ENCODE measurements at places on chromosomes 7 and 10.

DNA sequence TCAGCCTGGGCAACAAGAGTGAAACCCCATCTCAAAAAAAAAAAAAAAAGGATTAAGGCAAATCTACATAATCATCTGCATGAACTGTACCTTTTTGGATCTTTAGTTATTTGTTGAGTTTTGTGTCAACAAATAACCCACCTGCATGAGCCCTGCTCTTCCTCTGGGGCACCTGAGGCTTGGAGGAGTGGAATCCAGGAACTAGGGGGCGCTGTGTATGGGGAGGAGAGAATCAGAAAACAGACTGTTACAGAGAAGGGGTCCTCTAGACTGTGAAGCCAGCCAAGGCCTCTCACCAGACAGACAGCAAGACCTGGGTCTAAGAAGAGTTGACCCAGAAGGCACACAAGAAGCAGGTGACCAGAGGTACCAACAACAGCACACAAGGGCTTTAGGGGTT, 682.8 kb upstream of the NRP1 start:
- no peak for DNase-seq

DNA sequence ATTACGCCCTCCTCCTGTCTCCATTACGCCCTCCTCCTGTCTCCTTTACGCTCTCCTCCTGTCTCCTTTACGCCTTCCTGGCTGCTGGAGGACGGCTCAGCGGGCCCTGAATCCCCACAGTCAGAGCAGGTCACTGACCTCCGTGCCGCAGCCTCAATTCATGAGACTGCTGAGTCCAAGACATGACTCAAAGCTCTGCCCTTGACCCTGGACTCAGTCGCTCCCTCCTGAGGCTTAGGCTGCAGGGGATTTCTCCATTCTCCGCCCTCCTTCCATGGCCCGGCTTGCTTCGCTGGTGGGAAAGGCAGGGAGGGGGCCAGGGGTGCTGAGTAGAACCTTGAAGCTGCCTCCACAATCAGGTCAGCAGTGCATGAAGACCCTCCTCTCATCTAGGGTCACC, 21.0 kb upstream of the FOXL3 start:
- DNase-seq = no peak

- no peak for DNase-seq
Measured at GRCh38 chr7:23467806-23468525, 2.3 kb downstream of the IGF2BP3 start.

DNA sequence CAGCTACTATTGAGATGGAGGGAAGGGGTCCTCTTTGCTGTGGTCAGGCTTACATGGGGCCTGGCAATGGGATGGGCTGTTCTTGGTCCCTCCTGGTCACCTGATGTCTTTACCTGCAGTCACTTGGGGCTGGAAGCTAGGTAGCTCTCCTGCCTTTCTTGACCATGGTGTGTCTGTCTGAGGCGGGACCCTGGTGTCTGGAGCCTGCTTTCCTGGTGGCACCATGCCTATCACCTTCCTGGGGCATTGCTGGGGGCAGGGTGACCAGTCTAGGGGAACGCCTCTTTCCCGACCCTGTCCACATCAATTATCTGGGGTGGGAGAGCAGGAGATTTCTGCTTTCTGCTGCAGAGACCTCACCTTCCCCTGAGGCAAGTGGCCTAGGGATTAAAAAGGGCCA, 55.6 kb downstream of the ARHGAP22 start:
- DNase-seq = no peak

DNA sequence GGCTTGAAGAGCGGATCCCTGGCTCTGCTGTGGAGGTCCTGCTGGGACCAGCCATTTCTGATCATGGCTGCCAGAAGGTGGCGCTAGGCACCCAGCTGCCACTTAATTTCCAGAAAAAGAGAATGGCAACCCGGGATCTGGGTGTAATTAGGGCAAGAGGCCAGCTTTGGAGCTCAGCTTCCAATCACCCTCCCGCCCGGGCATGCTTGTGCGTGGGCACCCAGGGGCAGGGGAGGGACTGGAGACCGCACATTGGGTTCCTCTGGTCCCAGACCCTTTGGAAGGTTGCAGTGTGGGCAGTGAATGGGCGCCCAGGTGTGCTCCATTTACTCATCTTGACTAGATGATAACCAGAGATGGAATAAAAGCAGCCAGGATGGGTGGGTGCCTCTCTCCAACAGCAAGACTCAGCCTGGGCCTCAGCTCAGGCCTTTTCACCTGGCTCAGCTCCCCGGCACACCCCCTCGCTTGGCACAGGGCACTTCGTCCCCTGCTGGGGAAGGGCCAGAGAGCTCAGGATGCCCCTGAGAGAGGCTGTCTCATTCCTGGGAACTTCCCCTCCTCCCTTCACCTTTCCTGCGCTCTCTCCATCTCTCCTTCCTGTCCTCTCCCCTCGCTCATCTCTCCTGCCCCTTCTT, 14.7 kb downstream of the FAM241B start:
- DNase-seq = no peak

GRCh38 chr10:131568866-131569265, 257.3 kb upstream of the TCERG1L start:
- DNase-seq = no peak

DNA sequence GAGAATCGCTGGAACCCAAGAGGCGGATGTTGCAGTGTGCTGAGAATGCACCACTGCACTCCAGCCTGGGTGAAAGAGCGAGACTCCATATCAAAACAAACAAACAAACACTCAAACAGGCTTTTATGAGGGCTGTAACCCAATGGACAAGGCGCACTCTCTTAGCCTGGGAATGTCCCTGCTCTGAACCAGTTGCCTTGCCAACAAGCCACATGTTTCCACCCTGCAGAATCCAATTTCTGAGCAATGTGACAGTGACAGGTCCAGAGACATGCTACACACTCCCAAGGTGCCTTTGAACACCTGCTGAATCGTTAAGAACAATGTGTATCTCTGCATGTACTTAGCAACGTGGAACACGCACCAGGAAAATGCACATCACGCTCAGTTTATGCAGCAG, 186.8 kb upstream of the AUTS2 start:
- no peak for DNase-seq

- no peak for DNase-seq
Measured at GRCh38 chr7:114273218-114273617, 141.4 kb upstream of the FOXP2 start.

DNA sequence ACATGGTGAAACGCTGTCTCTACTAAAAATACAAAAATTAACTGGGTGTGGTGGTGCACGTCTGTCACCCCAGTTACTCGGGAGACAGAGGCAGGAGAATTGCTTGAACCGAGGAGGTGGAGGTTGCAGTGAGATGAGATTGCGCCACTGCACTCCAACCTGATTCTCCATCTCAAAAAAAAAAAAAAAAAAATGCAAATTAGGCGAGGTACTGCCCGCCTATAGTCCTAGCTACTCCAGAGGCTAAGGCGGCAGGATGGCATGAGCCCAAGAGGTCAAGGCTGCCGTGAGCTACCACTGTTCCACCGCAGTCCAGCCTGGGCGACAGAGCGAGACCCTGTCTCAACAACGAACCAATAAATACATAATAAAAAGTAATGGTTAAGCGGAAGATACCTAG, 1.1 kb upstream of the EIF4H start:
- DNase-seq = no peak

DNA sequence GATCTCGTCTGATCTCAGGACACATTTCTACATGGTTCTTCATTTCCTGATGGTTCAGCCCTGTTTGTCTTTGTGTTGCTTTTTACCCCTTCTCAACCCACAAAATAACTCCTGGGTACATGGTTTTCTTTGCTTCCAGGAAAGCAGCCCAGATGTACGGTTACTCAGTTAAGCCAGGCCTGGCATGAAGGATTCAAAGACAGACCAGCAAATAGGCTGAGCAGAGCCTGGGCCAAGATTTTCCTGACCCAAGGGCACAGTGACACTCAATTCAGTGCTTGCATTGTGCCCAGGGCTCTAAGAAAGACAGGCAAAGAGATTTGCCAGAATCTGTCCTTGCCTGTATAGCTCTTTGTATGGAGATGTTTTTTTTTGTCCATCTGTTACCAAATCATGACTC, 340.8 kb upstream of the KIAA1217 start:
- no peak for DNase-seq

DNA sequence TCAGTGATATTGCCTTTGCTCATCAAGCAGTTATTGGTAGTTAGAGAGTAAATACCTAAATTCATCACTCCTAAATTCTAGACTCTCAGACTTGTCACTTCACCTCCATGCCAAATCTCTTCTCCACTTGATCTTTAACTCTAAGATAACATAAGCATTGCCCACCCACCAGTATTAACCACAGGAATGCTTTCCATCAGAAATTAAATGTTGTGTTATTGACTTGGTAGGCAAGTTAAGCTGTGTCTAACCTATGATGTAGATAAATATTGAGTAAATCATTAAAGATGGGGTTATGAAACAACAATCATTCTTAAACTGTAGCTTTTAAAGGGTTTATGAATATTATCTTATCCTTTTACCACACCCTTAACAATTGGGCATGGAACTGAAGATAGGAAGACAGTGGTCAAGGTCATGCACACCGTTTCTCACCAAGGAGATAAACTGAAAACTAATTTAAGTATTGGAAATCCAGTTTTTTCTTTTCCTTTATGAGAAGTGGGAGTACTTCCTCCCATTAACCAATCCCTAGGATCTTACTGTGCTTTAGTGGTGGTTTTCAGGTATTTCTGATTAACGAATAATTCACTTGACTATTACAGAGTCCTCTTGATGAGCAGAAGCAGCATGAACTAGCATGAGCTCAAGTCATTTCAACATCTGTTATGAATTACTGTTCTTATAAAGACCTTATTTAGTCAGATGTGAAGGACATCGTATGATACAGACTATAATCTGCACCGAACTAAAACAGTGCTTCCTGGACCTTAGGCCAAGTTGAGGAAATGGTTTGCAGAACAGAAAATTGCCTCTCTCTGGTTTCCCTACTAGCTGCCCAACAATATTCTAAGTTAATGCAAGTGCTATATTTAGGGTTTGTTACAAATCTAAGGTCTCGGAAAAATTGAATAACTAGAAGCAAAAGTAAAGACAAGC, 142.0 kb downstream of the LCOR start:
- no peak for DNase-seq

GRCh38 chr10:89916468-89917215, 215.3 kb downstream of the KIF20B start:
- no peak for DNase-seq

GRCh38 chr10:101781984-101782810, 1.0 kb downstream of the NPM3 start:
- no peak for DNase-seq

GRCh38 chr7:93601363-93601762, 26.8 kb upstream of the CALCR start:
- no peak for DNase-seq

DNA sequence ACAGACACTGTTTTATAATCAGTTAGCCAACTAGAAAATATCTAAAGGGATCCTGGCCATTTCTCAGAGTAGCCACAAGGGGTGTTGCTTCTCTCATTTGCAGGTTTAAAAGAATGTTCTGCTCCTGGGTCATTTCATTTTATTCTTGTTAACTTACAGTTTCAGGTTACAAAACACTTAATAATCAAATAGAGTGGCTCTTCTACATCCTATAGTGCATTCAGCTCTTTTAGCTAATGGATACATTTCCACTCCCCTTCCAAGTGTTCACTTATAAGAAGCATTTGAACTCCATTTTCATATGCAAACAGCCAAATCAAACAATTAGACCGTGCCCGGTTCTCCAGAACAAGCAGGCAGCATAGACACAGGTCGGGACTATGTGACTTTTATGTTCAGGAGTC, 117.5 kb downstream of the TRIL start:
- no peak for DNase-seq

GRCh38 chr7:92528958-92529264, 316 bp downstream of the RBM48 start:
- DNase-seq = no peak

DNA sequence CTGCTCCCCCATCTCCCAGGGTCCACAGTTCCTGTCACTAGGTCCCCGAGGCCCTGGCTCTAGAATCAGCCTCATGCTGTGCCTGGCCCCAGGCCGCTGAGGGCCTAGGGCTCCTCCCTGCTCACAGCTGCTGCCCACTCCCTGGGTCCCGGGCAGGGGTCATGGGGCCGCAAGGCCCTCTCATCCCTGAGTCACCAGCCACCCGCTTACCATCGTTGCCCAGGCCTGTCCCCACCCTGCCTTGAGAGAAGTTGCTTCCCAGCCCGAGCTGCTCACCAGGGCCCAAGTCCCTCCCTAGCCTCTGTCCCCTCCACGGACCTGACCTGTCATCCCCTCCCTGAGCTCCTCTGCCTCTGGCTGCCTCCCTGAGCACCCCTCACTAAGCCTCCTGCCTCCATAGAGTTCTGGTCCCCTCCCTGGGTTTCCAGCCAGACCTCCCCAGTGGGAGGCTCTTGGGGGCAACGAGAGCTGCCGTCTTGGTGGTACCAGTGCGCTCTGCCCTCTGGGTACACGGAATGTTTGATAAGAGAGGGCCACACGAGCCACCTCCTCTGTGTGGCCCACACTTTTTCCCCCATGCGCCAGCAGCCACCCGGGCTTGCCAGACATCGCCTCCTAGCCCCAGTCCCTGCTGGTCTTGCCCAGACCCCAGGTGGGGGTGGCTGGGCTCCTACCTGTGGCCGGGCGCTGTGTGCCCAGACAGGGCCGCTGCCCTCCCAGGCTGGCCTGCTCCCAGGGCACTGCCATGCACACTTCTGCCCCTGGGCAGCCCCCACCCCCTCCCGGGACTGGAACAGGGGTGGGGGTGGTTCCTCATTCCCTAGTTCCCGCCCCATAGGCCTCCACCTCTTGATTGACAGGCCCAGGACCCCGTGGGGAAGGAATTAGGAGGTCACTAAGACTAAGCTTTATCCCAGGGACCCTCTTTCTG, 21.3 kb downstream of the MLXIPL start:
- DNase-seq = no peak

DNA sequence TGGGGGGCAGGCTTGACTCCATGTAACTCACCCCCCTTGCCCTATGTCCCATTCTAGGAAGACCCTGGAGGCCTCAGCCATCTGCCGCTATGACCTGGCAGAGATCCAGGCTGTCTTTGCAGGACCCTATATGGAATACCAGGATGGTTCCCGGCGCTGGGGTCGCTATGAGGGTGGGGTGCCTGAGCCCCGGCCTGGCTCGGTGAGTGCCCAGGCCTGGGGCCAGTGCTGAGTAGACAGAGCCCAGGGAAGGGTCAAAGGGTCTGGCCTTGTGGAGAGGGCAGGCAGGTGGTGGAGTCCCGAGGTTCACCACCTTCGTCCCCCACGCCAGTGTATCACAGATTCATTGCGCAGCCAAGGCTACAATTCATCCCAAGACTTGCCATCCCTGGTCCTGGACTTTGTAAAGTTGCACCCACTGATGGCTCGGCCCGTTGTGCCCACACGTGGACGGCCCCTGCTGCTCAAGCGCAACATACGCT, 7.5 kb downstream of the MRPL43 start:
- DNase-seq = no peak

DNA sequence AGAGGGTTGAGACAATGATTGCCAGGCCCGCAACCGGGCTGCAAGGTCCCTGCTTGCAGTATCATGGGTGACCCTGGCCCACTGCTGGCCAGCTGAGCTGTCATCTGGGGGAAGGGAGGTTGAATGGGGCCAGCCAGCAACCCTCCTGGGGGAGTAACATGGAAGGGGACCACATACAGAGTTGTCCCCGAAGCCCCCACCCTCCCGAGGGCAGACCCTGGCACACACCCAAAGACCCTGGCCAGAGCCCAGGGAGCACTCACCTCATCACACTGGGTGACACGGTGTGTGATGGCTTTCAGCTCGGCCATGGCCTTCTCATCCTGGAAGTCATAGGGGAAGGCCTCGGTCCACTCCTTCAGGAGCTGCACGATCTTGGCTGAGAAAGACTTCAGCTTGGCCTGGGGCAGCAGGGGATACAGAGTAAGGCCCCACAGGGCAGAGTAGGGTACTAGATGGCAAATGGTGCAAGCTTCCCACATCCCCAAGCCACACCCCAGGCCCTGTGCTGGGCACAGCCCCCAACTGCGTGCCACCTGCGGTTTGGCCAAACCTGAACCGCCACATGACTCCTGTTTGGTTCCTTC, 63.4 kb downstream of the CSGALNACT2 start:
- no peak for DNase-seq

- no peak for DNase-seq
Measured at GRCh38 chr7:82839555-82839954, 323.1 kb downstream of the PCLO start.

All from stimulated activated CD4-positive, alpha-beta T cell treated with anti-CD3 and anti-CD28 coated beads, TNF-alpha, amount 100 ng/mL, for 4 hours (primary cell).